ENCODE measurements at places on chromosomes 6 and 20.

DNA sequence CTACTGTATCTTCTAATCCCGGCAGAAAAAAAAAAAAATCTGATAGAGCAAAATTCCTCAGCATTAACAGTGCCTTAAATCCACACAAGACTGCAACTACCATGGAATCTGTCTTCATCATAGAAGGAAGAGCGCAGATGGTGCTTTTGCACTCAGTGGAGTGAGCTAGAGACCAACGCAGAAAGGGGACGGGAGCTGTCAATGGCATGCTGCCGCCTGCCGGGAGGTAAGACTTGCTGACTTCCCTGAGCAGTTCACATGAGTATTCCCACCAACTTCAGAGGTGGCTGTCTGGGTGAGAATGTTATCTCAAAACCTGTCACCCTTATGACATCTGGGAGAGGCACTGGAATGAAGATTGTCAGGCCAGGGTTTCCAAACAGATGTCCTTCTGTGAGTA is 35.6 kb downstream of the DZANK1 start:
- DNase-seq, result no peak

GRCh38 chr6:15474196-15474595 is 188.6 kb downstream of the DTNBP1 start:
- no peak for DNase-seq

DNA sequence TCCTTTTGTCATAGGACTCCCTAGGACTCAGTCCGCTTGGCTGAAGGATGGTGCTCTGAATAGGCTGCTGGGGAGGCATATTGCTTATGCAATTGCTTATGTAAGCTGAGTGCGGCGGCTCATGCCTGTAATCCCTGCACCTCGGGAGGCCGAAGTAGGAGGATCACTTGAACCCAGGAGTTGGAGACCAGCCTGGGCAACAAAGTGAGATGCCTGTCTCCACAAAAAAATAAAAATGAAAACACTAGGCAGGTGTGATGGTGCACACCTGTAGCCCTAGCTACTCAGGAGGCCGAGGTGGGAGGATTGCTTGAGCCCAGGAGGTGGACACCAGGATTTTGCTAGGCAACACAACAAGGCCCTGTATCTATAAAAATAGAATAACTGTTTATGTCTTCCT is 81.3 kb downstream of the EYA2 start:
- DNase-seq, result no peak

- peak; percentile 41 for DNase-seq
These were observed 4.3 kb upstream of the BTN3A2 start for GRCh38 chr6:26360451-26361416.

DNA sequence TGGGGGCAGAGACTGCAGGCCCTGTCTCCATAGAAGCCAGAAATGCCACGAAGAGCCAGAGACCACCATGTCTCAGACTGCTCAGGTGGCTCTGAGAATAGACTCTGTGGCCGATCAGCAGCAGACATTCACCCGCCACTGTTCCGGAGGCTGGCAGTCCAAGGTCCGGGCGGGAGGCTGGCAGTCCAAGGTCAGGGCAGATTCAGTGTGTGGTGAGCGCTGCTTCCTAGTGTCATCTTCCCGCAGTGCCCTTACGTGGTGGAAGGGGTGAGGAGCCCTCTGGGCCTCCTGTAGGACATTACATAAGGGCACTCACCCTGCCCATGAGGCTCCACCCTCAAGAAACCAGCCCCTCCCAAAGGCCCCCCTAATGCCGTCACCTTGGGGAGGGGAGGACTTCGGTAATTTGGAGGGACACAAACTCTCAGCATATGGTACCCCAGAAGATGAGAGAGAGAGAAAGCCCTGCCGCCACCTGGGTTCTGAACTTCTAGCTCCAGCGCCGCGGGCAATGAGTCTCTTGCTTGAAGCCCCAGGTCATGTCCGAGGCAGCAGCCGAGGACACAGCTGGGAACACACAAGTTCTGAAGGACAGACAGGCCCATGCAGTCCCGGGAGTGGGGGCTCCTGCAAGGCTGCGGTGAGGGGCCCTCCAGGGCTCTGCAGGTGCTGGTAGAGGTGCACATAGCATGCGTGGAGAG is 36.4 kb downstream of the DACT2 start:
- no peak for DNase-seq

DNA sequence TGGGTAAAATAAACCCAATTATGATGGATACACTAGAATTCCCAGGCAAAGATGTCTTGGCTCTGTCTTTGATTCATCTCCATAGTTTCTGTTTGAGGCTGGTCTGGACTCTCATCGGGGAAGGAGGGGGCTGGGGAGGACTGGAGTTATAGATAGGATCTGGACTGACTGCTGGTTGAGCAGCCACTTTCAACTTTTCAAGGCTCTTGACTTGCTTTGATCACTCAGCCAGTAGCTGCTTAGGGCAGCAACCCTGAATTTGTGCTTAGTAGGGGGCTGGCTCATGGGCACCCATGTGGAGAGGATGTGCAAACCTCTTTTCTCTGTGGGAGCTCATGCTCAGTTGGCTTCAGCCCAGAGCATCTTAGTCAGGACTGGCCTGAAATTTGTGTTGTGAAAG is 114.0 kb upstream of the NEDD9 start:
- DNase-seq, result no peak

DNA sequence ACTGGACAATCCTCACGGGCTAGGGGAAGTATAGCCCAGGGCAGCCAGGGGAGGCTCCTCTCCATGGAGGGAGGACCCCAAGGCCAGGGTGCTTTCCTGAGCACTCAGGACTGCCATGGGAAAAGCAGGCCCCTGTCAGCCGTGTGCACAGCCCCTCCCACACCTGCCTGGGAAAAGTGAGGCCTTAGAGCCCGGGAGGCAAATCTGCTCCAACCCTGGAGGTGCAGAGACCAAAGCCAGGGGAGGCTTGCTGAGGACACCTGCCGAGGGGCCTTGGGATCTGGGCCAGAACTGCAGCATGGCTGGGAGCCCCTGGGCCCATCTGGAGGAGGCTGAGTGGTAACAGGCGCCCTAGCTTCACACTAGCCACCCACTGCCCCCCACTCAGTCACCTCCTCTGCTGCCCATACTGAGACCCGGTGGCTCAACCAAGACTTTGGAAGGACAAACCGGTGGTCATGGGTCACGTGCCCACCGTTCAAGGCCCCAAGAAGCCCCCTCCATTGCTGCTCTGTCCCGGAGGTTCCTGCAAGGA is 55.2 kb downstream of the YTHDF1 start:
- no peak for DNase-seq

DNA sequence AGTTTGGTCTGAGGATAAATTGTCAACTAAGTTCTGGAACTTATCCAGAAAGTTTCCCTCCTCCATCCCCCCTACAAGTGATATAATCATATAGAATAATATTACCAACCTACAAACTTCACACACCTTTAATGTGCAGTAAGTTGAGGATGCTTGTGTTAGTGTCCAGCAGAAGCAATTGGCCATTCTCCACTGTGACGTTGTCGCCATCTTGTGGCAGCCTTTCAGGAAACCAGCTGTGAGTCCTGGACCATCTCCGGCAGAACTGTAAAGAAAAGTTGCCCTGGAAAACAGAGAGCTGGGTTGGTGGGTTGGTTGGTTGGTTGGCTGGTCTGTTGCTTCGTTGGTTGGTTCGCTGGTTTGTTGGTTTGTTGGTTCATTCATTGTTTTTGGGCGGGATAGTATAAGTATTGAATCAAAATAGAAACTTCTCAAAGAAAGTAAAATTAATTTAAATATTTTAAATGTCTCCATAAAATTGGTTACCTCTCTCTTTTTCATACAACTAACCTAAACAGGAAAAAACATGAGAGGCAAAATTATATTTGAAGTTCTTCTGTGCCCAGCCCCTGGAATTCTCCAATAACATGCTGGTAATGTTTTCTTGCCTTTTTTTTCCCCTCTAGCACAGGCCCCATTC is 127.5 kb downstream of the PKHD1 start:
- DNase-seq, result peak; percentile 5

DNA sequence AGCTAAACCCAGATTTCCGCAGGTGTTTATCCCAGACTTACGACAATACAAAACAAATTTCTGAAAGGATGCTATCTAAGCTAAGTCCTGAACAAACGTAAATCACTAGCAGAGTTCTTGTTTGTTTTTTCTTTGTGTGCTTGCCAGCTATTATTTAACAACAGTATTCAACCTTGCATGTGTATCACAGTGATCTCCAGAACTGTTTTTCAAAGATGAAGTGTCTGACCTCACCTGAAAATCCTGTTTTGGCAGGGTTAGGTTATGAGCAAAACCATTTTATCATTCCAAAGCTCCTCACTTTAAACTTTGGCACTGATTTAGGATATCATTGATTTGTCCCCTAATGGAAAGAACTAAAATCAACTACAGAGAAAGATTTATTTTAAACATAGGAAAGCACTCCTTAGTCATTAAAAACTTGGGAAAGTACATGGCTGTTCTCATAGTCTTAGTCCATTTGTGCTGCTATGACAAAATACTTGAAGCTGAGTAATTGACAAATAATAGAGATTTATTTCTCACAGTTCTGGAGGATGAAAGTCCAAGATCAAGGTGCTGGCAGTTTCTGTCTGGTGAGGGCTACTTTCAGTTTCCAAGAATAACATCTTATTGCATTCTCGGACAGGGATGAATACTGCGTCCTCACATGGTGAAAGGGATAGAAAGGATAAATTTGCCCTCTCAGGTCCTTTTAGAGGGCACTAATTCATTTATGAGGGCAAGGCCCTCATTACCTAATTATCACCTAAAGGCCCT is 20.8 kb upstream of the BMP5 start:
- DNase-seq, result no peak

DNA sequence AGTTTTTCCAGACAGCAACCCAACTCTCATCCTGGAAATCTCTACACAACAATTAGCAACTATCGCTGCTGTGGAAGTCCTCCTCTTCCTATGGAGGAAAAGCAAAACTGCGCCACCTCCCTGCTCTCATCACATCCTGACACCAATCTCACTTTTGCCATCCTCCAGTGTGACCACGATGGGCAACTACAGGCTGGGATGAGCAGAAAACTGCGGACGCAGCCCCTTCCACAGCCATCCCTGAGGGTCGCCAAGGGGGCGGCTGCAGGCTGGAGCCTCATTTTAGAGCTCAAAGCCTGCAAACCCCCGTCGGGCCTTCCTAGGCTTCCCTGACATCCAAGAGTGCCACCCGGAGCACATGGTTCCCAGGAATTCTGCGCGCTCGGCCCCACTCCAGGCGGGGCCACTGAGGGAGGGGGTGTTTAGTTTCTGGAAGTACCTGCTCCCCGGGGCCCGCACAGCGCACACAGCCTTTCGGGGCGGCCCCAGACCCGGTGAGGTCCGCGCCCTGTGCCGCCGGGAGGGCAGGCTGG is 1.2 kb downstream of the TCFL5 start:
- no peak for DNase-seq

DNA sequence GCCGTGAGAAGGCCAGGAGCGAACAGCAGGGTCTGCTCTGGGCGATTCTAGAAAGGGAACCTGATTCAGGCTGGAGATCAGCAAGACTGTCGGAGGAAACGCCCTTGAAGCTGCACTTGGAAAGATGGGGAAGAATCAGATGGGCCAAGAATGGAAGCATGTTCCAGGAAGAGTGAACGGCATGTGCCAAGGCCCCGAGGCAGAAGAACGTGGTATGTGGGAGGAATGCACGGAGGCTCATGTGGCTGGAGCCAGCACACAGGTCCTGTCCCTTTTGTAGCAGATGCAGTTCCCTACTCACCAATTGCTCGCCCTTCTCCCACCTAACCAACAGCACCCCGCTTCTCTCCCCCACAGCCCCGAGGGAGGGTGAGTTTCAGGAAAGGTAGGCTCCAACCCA is 180.6 kb downstream of the TFAP2C start:
- no peak for DNase-seq

DNA sequence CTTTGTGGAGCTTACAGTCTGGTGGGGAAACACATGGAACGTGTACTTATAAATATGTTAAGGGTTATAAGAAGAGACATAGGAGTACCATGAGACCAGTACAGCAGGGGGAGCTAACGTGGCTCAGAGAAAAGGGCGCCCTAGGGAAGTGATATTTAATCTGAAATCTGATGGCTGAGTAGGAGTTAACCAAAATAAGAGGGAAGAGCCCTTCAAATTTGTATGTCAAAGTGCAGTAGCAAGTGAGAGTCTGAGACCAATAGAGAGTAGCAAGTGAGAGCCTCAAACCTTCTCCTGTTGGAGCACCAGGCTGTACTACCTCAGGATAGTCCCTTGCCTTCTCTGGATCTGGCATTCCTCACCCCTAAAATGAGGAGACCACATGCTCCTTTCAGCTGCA is 6.1 kb upstream of the PKIG start:
- no peak for DNase-seq

DNA sequence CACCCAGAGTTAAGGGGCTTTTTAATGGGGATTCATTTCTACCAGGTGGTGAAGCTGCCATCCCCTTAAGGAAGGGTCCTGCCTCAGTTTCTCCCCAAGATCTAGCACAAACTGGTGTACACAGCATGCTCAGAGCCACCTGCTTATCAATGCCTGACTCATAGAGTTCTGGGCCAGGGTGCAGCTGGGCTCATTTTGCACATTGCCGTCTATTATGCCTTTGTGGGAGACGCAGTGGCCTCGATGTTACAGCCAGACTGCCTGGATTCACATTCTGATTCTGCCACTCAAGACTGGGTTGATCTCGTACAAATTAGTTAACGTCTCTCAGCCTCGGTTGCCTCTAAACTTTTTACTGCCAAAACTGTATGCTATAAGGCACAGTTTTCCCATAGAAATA is 365.7 kb downstream of the ZFAND3 start:
- DNase-seq, result no peak

GRCh38 chr6:134495890-134496248 is 178.0 kb upstream of the SGK1 start:
- DNase-seq, result no peak

- DNase-seq, result no peak
These were observed 47.5 kb downstream of the CD83 start for GRCh38 chr6:14165091-14165490.

GRCh38 chr6:117536317-117536716 is 53.8 kb downstream of the DCBLD1 start:
- no peak for DNase-seq

DNA sequence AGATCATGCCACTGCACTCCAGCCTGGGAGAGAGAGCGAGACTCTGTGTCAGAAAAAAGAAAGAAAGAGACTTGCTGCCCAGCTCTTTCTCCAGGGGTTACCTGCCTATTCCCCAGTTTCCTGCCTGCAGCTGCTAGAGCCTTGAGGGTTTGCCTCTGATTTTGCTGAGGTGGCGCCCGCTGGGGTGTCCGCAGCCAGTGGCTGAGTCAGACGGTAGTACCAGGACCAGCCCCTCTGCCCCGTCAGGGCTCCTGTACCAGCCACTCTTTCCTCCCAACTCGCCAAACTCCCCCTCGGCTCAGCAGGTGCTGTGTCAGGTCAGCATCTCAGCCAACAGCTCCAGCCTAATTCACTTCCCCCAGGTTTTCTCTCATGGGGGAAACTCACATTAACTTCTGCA is 7.4 kb upstream of the LSM14B start:
- no peak for DNase-seq

DNA sequence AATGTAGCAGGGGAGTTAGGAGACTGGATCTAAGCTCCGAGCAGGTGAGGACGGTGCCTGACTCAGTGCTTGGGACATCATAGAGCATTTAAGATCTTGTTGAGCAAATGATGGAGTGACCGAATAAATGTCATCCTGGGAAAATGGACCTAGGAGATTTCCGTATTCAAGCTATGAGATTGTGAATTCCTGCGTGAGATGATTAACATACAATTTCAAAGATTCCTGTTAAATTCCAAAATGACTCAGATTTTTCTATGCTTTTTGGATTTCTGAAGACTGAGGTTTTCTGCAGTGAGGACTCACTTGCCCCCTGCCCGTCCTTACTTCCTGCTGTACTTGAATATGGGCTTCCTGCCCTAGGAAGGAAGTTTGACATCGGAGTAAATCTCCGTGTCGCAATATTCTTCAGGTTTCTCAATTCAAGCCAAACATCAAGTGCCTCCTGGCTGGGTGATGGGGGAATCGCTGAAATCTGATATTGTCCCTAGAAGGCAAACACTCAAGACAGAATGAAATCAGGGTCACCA is 5.2 kb downstream of the SYTL3 start:
- DNase-seq, result no peak

GRCh38 chr6:97850458-97851212 is 567.6 kb upstream of the MMS22L start:
- no peak for DNase-seq
